ENCODE measurements at places on chromosomes 3 and 15. TPM values are rescaled to one million over a fixed set of nuclear protein-coding genes. Genes with fewer than 3 reads are reported as not detected.

GABRR3 gene
- not detected for total RNA-seq

ERC2 gene
- total RNA-seq: 0.14 TPM

SKOR1 gene
- 0.51 TPM for total RNA-seq

SRGAP3 gene
- total RNA-seq: 1.7 TPM

ARPIN gene
- total RNA-seq: 24.7 TPM

SHC4 gene
- total RNA-seq: 9.7 TPM

XCR1 gene
- total RNA-seq: 0.37 TPM

CLRN1 gene
- total RNA-seq: not detected

REC114 gene
- total RNA-seq: not detected

PTX3 gene
- total RNA-seq: 84.0 TPM

ATP13A5 gene
- total RNA-seq: not detected

PSTPIP1 gene
- total RNA-seq: 18.1 TPM

ARHGEF3 gene
- 24.2 TPM for total RNA-seq

CCDC54 gene
- total RNA-seq: not detected

GPR149 gene
- not detected for total RNA-seq

PIERCE2 gene
- 1.4 TPM for total RNA-seq

ZNF592 gene
- 21.8 TPM for total RNA-seq

DOCK3 gene
- 0.60 TPM for total RNA-seq

THBS1 gene
- 585 TPM for total RNA-seq

ILDR1 gene
- total RNA-seq: 0.10 TPM

CSPG4 gene
- total RNA-seq: 90.4 TPM

B3GNT5 gene
- total RNA-seq: 5.5 TPM

DAZL gene
- total RNA-seq: not detected

RGMA gene
- total RNA-seq: 20.3 TPM

TAGLN3 gene
- total RNA-seq: not detected

SENP8 gene
- 2.3 TPM for total RNA-seq

PGBD4 gene
- total RNA-seq: 1.2 TPM

LSMEM2 gene
- total RNA-seq: not detected

EFCC1 gene
- 1.3 TPM for total RNA-seq

LINS1 gene
- 11.9 TPM for total RNA-seq

GREM1 gene
- 825 TPM for total RNA-seq

SATB1 gene
- total RNA-seq: 10.8 TPM

TLR9 gene
- 0.46 TPM for total RNA-seq

NUTM1 gene
- total RNA-seq: not detected

CKMT1B gene
- not detected for total RNA-seq
